Activated CD8-positive, alpha-beta memory T cell treated with anti-CD3 and anti-CD28 coated beads for 4 hours (primary cell): ENCODE measurements at places on chromosomes 5 and 9.

GRCh38 chr5:151150471-151151262 lies 6.9 kb downstream of the ANXA6 start:
- peak; percentile 52 for DNase-seq

- DNase-seq: no peak
Measured at GRCh38 chr5:69285448-69286116, 47.0 kb downstream of the CCDC125 start.

DNA sequence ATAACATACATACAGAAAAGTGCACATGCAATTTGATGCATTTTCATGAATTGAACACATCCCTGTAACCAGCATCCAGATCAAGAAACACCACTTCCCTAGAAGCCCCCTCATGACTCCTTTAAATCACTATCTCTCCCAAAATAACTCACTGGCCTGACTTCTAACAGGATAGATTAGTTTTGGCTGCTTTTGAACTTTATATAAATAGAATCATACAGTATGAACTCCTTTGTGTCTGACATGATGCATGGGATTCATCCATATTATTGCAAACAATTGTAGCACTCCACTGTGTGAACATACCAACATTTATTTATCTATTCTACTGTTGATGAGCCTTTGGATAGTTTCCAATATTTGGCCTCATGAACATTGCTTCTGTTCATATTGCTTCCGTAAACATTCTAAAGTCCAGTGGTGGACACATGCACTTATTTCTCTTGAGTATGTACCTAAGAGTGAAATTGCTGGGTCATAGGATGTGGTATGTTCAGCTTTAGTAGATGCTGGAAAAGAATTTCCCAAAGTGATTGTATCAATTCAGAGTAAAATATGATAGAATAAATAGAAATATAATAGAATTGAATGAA lies 148.7 kb upstream of the GDNF start:
- DNase-seq: no peak

DNA sequence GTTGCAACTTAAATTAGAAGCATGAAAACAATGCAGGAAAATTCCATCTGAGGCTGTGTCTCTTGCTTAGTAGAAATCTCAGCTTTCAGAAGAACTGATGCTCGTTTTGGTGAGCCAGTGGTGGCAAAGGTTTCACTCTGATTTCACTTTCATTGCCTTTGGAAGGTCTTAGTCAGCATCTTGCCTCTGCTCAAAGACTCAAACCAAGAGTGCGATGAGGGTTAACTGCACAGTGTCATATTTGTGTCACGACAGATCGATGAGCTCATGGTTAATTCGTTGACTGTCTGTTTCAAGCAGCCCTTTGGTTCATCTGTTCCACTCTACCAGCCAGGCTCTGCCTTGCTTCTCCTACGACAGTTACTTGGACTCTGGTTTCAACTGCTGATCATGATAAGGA lies 331.3 kb upstream of the KIF2A start:
- DNase-seq: no peak

- DNase-seq: no peak
Measured at GRCh38 chr5:93736284-93736683, 5.1 kb downstream of the POU5F2 start.

- DNase-seq: no peak
Measured at GRCh38 chr5:149760854-149761187, 30.7 kb downstream of the PPARGC1B start.

DNA sequence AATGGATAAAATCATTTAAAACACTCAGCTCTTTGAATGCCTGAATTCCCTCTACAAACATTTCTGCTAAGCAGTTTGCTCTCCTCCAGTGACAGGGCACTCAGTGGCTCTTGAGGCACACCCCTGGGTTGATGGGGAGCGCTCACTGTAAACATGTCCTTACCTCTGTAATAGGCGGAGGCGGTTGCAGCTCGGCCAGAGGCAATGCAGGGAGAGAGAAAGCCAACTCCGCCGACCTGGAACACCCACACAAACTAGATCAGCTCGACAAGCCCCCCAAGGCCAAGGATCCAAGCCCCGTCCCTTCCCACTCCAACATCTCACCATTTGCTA lies 329 bp downstream of the CDC23 start:
- DNase-seq: no peak

GRCh38 chr9:107127608-107128007 lies 155.5 kb upstream of the RAD23B start:
- DNase-seq: no peak

- DNase-seq: no peak
Measured at GRCh38 chr5:35160486-35161116, 69.7 kb downstream of the PRLR start.

DNA sequence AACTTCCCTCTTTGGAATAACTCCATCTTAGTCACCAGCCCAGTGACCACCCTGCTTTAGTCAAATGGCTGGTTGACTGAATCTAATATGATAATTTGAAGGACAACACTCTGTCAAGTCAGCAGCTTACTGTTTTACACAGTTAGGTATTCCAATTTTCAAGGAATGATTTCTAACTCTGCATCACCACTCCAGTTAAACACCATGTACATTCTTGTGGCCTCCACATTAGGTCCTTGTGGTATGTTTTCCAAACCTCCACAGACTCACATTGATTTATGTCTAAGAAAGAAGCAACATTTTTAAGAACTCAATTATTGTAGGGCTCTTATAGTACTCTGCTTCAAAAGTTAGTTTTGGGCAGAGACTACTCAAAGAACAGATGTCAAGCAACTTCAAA lies 110.7 kb downstream of the TLE1 start:
- DNase-seq: no peak

DNA sequence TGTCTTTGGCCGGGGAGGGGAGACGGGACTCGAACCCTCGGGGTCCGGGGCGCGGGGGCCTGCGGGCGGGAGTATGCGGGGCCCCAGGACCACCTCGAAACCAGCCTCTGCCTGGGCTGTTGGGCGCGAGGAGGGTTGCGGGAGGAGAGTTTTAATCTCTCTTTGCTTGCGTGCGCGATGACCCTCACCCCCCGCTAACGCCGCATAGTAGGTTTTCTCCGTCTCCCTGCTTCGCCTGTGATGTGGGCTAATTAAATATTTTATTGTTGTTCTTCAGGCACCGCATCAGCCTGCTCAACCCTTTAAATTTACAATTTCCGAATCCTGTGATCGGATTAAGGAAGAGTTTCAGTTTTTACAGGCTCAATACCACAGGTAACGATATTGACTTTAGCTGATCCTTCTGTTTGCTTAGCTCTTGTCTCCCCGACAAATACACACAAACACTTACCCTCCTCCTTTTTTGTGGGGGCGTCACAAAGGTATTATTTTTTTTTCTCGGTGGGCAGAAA lies 1.7 kb downstream of the TLE4 start:
- DNase-seq: no peak

DNA sequence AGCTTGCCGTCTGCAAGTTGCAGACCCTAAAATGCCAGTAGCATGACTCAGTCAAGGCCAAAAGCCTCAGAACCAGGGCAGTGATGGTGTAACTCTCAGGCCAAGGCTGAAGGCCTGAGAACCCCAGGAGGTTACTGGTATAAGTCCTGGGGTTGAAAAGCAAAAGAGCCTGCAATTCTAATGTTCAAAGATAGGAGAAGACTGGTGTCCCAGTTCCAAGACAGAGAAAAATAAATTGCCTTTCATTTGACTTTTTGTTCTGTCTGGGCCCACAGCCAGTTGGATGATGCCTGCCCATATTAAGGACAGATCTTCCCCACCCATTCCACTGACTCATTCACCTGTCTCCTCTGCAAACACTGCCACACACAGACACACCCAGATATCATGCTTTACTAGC lies 673.2 kb downstream of the CDH18 start:
- DNase-seq: no peak

- DNase-seq: no peak
Measured at GRCh38 chr9:32703635-32704034, 68.2 kb upstream of the TAF1L start.

DNA sequence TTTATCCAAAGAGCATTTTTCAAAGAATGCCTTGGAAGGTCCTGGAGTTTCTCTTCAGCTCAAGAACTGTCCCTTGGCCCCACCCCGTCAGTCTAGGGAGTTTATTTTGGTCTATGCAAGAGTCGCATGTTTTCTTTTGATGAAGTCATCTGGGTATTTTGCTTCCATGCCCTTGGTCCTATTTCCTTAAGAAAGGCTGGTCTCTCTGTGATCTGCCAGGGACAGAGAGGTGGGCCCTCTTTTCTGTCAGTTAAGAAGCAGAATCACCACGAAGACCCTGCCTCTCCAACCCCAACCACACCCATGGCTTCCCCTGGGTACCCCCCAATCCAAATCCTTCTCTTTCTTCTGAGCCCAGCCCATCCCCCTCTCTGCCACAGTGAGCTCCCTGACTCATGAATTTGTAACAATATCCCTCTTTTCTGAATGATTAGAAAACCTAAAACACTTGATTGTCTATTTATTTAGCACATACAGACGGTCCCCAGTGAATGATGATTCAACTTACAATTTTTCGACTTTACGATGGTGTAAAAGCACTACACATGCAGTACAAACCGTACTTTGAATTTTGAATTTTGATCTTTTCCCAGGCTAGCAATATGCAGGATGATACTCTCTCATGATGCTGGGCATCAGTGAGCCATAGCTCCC lies 163.5 kb upstream of the ADRA1B start:
- DNase-seq: no peak

GRCh38 chr9:137078701-137079400 lies 1.5 kb downstream of the UAP1L1 start:
- DNase-seq: no peak

- no peak for DNase-seq
Measured at GRCh38 chr5:107951309-107951708, 280.6 kb upstream of the EFNA5 start.

DNA sequence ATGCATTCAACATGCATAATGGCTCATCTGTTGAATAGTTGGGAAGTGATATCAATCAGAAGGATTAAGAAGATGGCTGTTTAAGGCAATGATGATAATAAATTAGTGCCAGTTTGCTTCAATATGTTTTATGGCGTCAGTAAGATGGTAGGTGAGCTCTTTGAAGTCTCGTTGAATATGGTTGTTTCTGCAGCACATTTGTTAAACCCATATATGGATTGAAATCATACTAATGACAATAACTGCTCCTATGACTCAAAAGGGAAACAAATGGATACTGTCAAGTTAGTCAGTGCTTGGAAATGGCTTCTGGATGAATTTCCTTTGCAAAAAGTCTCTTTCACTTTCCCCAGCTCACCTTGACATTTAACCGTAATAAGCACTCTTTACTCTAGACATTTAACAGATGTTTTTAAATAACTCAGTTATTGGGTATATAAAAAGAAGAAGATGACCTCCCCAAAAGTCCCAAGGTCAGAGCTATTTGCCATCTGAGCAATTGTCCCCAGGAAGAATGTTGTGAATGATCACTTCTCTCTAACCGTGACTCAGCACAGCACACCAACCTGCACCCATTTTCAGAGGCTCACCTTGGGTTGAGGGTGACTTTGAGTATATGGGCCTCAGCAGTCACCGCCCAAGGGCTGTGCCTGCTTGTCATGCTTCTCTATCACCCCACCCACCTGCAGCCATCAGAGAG lies 133.4 kb downstream of the GRIA1 start:
- no peak for DNase-seq

DNA sequence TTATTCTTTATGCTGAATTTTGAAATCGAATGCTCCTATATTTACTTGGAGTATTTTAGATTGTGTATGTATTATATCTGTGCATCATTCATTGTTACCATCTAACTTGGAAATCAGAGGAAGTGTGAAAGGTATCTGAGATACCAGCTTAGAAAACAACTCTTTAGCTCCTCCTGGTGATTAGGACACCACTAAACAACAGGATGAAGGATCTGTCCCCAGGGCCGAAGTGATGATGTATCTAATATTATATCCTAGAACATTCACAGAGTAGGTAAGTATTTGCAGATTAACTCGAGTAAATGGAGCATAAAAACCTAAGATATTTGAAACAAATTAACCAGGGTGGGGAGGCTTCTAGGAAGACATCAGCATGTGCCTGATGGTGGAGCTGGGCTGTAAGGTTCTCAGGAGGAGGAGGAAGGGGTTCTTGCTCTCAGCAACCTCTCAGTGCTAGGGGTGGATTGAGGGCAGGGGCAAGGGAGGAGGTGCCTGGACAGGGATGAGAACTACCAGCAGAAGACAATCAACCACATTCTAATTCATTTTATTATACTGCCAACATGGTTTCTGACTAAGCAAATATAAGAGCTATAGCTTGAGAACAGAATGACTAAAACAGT lies 2.6 kb upstream of the NFIL3 start:
- DNase-seq: no peak

DNA sequence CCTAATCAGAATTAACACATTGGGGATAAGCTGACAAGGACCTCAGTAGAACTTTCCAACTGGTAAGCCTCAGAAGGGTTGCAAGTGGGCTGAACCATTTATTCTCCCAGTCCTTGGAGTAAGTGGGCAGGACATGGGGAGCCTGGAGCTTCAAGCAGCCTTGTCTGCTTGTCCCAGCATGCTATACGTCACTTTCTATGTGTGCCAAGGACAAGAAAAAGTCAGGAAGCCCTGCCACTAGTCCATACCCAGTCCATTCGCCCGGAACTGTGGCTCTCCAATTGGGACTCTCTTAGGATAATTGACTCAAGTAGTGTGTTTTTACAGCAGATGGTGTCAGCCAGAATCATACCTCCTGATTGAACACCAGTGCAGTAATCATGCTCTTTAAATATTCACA lies 62.6 kb upstream of the FRRS1L start:
- no peak for DNase-seq

DNA sequence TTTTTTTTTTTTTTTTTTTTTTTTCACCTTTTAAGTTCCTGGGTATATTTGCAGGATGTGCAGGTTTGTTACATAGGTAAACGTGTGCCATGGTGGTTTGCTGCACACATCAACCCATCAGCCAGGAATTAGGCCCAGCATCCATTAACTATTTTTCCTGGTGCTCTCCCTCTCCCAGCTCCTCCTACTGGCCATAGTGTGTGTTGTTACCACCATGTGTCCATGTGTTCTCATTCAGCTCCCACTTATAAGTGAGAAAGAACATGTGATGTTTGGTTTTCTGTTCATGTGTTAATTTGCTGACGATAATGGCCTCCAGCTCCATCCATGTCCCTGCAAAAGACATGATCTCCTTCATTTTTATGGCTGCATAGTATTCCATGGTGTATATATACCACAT lies 350.5 kb downstream of the MAN2A1 start:
- no peak for DNase-seq

DNA sequence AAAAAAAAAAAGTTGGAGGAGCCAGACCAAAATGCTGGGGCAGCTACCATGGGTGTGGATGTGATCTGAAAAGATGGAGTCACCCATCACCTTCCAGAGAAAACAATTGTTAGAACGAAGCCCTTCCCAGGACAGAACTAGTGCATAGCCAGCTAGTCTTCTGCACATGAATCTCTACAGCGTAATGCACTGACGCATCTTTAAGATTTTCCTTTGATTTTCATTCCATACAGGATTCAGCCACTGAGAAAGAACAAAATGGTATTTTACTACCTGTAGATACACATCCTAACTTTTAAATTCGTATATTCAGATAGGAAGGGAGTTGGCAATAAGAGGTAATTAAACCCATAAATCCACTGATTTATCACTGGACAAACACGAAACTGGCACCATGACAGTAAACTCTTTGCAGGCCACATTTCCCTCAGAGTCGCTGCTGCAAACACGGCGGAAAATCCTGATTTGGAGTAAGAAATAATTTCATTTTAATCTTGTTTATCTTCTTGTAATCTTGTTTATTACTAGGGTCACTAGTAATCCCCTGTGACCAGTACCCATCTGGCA lies 206.6 kb downstream of the SPOCK1 start:
- DNase-seq: no peak

GRCh38 chr5:34485768-34486030 lies 170.4 kb upstream of the RAI14 start:
- DNase-seq: no peak

- DNase-seq: no peak
Measured at GRCh38 chr9:123685489-123686083, 244.3 kb downstream of the DENND1A start.
